ENCODE measurements at places on chromosomes 4 and X. TPM values are rescaled to one million over a fixed set of nuclear protein-coding genes. Genes with fewer than 3 reads are reported as not detected.

DNA sequence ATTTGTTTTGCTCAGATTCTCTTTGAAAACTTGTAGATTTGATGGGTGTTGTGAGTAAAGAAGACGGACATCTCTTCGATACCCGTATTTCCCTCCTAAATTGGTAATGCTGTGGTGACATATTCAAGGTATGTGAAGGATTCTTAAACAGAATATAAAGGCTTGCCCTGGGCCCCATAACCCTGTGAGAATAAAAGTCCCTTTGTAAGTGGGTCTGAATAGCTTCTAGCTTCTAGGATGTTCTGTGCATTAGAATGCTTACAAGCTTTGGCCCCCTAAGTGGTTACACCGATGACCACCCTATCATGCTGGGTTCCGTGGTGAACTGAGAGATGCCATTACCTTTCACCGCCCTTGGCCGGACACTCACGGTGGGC lies 574 bp upstream of the MOB1B start:
- no peak for DNase-seq

DNA sequence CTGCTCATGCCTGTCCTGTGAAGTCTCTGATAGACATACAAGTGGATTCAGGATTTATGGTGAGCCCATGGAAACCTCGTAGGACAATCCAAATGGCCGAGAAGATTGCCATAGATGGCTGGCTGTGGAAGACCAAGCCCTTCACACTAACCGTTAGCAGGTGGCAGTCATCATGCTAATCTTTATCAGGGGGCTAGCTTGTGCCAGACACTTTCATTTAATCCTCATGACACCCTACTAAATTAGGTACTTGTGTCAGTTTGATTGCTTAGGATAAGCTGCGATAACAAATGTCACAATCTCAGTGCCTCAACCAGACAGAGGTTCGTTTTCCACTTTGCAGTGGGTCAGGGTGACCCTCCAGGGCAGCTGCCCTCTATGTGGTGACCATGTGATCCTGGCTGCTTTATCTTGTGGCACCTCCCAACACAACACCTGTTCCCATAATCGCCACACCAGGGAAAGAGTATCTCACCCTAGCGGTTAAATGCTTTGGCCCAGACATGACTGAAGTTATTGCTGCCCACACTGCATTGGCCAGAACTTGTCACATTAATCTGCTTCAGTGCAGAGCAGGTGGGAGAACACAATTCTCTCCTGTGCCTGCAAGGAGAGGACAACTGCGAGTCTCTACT lies 60.8 kb downstream of the REPS2 start:
- no peak for DNase-seq

DNA sequence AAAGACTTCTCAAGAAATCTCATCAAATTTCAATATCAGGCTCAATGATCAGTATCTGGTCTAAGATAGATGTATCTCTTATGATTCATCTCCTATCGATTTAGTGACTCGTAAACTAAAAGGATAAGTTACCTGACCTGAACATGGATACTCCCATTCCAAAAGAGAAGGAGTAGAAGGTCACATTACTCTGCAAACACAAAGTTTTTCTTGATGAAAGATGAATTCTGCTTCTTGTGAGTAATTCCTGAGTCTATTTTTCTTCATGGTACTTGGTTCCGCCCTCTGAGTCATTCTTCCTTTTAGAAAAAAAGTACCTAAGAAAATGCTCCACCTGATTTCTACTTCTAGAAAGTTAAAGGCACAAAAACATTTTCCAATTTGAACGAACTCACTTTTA lies 223.1 kb upstream of the SLIT2 start:
- DNase-seq = no peak

GRCh38 chr4:104032896-104033295 lies 313.1 kb upstream of the TACR3 start:
- DNase-seq = no peak

GRCh38 chrX:37752936-37753335 lies 26.9 kb upstream of the CYBB start:
- no peak for DNase-seq

- DNase-seq = peak; percentile 42
These were observed 71.0 kb downstream of the PJA1 start for GRCh38 chrX:69093960-69094871.

GRCh38 chrX:2272337-2272736 lies 228.4 kb downstream of the DHRSX start:
- no peak for DNase-seq

The FSTL5 gene
- not detected for total RNA-seq

The SHROOM4 gene
- 6.6 TPM for total RNA-seq

The OTC gene
- total RNA-seq = not detected

GRCh38 chrX:103453655-103454054 lies 65.6 kb downstream of the RAB40A start:
- DNase-seq = no peak

The CXorf49 gene
- not detected for total RNA-seq

DNA sequence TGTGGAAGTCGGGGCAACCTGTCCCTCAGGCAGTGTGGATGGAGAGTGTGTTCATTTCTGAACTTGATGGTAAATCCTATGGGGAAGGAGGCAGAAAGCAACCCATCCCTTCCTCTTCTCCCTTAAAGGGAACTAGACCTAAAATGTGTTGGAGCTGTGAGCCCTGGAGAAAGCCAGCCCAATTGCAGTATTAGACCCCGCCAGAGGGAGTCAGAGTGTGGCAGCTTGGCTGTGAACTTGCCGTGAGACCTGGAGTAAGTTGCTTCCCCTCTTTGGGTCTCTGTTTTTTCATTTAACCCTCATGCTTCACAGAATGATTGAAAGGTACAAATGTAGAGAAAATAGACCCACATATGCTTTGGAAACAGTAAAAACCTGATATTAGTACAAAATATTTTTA lies 108.7 kb upstream of the PAK3 start:
- no peak for DNase-seq

DNA sequence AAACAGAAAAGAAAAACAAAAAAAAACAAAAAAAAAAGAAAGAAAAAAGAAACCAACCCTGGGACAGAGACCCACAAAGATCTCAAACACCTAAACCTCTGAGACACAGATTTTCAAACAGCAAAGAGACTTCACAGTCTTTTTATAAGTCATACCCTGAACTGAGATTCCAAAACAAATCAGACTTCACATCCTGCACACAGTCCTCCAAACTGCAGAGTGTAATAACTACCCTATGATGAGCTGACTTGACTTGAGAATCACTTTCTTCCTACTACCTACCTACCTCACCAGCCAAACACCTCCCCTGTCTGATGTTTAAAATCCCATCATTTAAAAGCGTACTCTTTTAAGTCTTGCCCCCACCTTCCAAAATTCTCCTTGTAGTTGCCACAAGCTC lies 25.2 kb upstream of the GLOD5 start:
- no peak for DNase-seq

- no peak for DNase-seq
These were observed 22.8 kb downstream of the NDST4 start for GRCh38 chr4:115090483-115091075.

GRCh38 chr4:89334311-89334710 lies 26.7 kb upstream of the GPRIN3 start:
- no peak for DNase-seq

The FGFRL1 gene
- total RNA-seq = 12.9 TPM

DNA sequence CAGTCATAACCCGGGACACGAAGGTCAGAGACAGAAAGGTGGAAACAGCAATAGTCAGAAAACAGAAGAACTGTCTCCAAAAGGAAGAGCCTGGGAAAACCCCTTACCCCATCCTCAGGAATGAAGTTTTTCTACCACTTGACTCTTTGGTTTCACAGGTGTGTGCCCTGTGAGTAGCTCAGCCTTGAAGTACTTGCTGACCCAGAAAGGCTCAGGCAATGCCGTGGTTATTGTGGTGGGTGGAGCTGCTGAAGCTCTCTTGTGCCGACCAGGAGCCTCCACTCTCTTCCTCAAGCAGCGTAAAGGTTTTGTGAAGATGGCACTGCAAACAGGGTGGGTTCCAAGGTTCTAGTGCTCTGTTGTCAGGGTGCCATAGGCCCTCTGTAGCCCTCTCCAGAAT lies 24.4 kb downstream of the DGAT2L6 start:
- DNase-seq = no peak

GRCh38 chrX:45710081-45710801 lies 509.6 kb upstream of the DIPK2B start:
- peak; percentile 63 for DNase-seq

- DNase-seq = no peak
These were observed 107.6 kb downstream of the ATXN3L start for GRCh38 chrX:13212191-13212651.

The RAB9A gene
- 21.2 TPM for total RNA-seq

Data from SJSA1 (cell line).